ENCODE measurements at places on chromosomes 16 and 17. TPM values are rescaled to one million over a fixed set of nuclear protein-coding genes. Genes with fewer than 3 reads are reported as not detected.

Gene TBC1D3C
- total RNA-seq = not detected

Gene KRTAP1-1
- total RNA-seq = not detected

Gene RECQL5
- 62.9 TPM for total RNA-seq

Gene KLHDC4
- total RNA-seq = 19.9 TPM

Gene CLEC18C
- total RNA-seq = 0.22 TPM

Gene EVPLL
- 0.89 TPM for total RNA-seq

Gene CFAP20
- 34.8 TPM for total RNA-seq

Gene MLKL
- total RNA-seq = 6.0 TPM

DNA sequence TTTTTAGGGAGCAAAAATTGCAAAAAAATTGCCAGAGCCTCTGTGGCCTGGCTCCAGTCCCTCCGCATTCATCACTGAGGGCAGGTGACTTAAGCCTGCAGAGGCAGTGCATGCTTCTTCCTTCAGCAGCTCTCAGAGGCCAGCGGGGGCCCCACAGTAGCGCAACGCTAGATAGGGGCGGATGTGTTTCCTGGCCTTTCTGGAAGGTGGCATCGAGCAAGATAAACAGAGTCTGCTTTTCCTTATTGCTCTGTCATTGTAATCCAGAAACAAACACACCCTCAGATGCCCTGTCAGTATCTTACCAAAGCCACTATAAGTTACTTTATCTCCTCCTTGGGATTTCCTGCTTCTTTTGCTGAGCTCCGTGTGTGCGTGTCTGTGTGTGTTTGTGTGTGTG lies 75.5 kb upstream of the IRX6 start:
- no peak for DNase-seq

DNA sequence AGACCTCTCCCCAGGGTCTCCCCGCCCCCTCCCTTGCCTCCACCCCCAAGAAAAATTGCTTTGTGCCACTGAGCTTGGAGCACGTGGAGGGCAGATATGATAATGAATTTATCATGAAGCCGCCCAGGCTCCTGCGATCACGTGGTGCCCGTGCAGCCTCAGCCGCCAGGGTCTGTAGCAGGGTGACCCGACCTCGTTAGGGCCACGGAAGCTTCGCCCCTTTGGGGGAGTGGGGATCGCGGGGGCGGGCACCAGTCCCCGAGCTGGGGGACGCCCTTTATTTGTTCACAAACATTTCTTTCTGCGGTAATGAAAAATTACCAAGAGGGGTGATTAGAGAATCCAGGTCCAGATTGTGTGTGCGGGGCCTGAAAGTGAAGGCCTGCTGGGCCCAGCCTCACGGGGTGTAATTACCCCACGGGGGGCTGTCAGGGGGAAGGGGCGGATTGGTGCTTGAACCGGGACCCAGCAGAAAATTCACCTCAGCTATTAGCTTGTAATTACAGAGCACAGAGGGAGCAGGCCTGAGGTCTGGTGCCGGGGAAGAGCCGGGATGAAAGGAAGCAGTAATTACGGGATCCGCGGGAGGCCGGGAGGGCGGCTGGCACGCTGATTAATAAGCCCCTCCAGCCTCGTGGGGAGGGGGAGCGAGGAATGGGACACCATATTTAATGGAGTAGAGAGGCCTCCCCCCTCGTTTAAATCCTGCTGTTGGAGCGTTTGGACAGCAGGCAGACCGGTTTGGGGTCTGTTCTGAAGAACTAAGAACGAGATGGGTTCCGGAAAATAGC lies 13.3 kb downstream of the GSE1 start:
- DNase-seq = peak; percentile 29

GRCh38 chr16:4536391-4537106 lies 2.0 kb downstream of the CDIP1 start:
- DNase-seq = peak; percentile 77

DNA sequence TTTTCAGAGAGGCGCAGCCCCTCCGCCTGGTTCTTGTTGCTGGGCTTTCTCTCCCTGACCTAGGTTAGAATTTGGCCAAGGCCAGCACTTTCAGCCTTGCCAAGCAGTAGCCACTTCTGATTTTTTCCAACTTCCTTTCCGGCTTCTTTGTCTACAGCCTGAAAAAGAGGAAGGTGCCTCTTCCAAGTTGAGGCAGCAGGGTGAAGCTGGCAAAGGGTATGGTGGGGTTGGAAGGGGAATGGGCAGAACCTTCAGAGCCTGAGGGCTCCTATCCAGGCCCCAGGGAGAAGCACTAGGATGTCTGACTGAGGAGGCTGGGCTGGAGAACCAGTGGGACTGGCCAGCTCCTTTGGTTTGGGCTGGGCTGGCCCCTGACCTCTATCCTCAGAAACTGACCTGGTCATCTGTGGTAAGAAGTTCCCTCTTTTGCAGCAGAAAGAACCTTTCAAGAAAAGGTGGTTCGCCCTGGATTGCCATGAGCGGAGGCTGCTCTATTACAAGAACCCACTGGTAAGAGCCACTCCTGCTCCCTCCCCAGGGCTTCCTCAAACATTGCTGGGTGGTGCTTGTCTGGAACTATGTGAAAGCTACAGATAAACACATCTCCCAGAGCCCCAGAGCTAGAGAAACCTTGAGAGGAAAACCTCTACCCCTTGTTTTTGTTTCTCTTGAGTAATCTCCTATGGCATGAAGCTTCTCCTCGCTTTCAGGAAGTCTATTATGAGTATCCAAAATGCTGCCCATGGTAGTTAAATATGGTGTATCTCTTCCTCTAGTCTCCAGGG lies 16.6 kb upstream of the RNF135 start:
- DNase-seq = no peak

DNA sequence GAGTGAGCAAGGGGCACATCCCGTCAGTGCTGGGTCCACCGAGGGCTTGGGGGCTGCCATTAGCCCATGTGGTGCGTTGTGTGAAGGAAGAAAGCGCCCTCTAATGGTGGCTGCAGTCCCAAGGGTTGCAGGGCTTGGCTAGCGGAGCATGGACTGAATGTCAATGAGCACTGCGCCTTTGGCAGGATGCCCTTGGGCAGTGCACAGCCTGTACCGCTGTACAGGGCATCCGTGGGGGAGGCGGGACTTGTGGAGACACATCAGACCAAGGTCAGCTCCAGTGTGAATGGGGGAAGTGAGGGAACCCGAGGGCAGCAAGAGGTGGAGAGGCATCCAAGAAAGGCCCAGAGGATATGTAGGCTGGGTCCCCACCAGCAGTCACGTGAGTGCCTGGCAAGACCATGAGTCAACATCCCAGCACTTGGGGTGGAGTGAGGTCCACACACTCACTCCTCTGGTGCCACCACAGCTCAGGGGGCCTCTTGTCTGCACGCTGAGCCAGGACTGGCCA lies 75.5 kb upstream of the MED9 start:
- peak; percentile 48 for DNase-seq

DNA sequence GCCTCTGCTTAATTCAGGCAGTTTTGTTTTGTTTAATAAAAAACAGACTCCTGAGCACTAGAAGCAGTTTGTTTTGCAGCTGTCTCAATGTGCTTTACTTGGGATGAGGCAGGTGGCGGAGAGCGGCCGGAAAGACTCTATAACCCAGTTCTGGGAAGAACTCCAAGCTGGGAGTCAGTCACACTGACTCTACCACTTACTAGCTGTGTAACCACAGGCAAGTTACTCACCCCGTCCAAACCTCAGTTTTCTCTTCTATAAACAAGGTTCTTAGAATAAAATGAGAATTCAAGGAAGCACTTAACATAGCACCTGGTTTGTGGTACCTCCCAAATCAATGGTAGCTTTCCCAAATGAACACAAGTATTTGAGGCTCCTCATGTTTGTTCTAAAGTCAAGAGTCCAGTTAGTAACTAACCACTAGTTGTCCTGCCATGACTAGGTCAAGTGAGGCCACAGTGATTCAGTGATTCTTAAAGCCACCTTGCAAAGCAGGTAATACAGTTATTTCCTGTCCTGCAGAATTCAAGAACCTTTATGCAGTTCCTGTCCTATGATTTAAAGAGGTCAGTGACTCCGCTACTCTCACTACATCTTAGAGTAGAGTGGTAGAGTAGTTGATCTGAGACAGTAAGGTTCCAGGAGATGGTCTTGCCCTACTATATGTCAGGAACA lies 2.7 kb downstream of the TXNDC17 start:
- no peak for DNase-seq

GRCh38 chr16:10616756-10617640 lies 36.6 kb upstream of the EMP2 start:
- DNase-seq = peak; percentile 62

DNA sequence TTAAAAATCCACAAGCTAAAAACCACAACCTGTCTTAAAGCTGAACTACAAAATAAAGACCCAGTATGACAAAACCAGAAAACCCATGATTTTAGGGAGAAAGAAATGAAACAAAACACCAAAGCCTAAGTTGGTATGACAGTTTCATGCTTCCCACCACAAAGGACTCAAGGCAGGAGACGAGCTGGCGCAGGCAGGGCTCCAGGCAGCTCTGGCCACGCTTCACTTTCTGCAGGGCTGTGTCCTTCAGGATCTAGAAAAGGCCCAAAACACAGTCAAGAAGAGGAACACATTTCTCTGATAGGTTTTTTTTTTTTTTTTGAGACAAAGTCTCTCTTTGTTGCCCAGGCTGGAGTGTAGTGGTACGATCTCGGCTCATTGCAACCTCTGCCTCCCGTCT lies 75.3 kb downstream of the WDR59 start:
- DNase-seq = peak; percentile 66

DNA sequence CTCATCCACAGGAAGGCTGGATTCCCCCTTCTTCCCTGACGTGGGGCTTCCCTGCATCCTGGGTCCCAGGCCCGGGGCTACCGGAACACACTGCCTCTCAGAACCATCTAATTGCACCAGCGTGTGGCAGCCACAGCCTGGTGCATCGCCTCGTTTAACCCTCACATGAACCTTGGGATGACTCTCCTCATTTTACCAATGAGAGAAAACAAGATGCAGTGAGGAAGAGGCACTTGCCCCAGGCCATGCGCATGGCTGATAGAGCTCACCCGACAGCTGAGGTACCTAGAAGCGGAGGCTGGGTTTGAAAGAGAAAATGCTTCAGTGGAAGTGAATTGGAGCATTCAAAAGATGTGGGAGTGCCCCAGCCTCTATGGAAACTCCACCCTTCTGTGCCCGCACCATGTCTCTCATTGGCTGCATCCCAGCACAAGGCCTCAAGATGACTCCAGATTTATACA lies 162.3 kb downstream of the KATNIP start:
- no peak for DNase-seq

DNA sequence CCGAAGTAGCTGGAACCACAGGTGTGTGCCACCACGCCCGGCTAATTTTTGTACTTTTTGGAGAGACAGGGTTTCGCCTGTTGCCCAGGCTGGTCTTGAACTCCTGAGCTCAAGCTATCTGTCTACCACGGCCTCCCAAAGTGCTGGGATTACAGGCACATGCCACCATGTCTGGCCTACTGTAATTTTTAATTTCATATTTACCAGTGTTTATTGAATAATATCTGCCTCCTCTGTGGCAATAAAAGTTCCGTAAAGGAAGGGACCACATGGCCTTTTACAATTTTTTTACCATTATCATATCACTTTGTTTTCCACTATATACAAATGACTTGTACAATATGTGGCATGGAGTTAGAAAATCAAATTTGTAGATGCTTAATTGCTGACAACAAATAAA lies 7.8 kb downstream of the USP31 start:
- no peak for DNase-seq

DNA sequence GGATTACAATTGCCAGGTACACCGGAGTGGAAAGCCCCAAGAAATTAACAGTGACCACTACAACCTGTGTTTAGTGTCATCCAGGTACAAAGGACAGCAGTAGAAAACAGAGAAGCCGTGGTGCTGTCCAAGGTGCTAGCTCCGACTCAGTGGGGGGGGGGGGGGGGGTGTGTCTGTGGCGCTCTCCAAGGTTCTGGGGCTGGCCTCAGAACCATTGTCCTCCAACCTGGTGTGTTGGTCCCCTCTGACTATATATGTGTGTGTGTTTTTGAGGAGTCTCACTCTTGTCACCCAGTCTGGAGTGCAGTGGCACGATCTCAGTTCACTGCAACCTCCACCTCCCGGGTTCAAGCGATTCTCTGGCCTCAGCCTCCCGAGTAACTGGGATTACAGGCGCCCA lies 5.8 kb upstream of the ZNF23 start:
- peak; percentile 43 for DNase-seq

GRCh38 chr16:62638324-62638911 lies 602.2 kb upstream of the CDH8 start:
- no peak for DNase-seq
